ENCODE measurements at places on chromosomes 12 and 14. TPM values are rescaled to one million over a fixed set of nuclear protein-coding genes. Genes with fewer than 3 reads are reported as not detected.

The OR6C2 gene
- total RNA-seq, result not detected

The KERA gene
- not detected for total RNA-seq

The SIX6 gene
- total RNA-seq, result not detected

The L2HGDH gene
- 12.2 TPM for total RNA-seq

The CDH24 gene
- 5.9 TPM for total RNA-seq

The VWF gene
- total RNA-seq, result 183 TPM

The ARHGEF25 gene
- 120 TPM for total RNA-seq

The LHX5 gene
- not detected for total RNA-seq

The CKAP4 gene
- 51.6 TPM for total RNA-seq

The NDUFA12 gene
- 154 TPM for total RNA-seq

The ACOT6 gene
- not detected for total RNA-seq

The TAS2R20 gene
- total RNA-seq, result 0.78 TPM

The TPH2 gene
- 0.17 TPM for total RNA-seq

The NGB gene
- 2.7 TPM for total RNA-seq

The GSC gene
- not detected for total RNA-seq

The MGP gene
- total RNA-seq, result 604 TPM

The KLRC1 gene
- total RNA-seq, result not detected

The MIP gene
- not detected for total RNA-seq

The GAS2L3 gene
- total RNA-seq, result 2.9 TPM

The NIN gene
- 26.2 TPM for total RNA-seq

The CLEC2A gene
- total RNA-seq, result not detected

The PRH2 gene
- total RNA-seq, result not detected

The SMARCC2 gene
- 62.1 TPM for total RNA-seq

The TAS2R10 gene
- total RNA-seq, result not detected

The PDZRN4 gene
- total RNA-seq, result 47.1 TPM

The SRRM4 gene
- total RNA-seq, result not detected

The PTPN21 gene
- 47.2 TPM for total RNA-seq

The MYL6B gene
- total RNA-seq, result 29.9 TPM

The LTA4H gene
- 47.8 TPM for total RNA-seq

Data from esophagus muscularis mucosa (tissue), 4 donors.